ENCODE measurements at places on chromosomes 1 and 21.

DNA sequence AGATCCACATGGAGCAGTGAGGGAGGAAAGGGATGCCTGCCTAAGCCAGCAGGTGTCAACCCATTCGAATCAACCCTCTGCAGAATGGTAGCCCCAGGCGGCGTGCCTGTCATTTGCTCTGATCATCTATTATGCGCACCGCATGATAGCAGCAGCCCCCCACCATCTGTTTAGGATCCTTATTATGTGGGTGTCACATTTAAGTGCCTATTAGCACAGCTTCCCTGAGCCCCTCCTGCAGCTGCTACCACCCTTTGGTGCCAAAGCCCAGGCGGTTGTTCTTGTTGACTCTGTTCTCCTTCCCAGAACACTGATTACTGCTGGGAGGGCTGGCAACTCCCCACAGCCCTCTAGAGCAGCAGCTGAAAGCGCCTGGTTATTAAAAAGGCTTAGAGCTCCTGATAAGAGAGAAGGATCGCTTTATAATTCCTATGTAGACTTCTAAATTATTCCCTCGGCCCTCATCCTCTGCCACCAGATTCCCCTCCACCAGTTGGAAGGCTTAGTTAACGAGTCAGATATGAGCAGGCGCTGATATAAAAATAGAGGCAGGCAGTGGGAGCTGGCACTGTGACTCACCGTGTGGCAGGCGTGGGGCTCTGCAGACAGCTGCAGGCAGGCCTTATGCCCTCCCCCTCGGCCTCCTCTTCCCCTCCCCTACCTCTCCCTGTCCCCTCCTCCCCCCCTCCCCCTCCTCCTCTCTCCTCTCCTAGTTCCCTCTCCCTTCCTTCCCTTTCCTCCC lies 23.0 kb downstream of the ACTA1 start:
- peaks cover 22% of the 10 kb centered on the region for H3K4me1 ChIP-seq
- no peaks in the 10 kb centered on the region for H3K36me3 ChIP-seq
- peak overlapping the region; percentile 75 for H3K4me3 ChIP-seq

- no peaks in the 10 kb centered on the region for H3K36me3 ChIP-seq
- H3K4me3 ChIP-seq = no peak overlapping the region
- peaks cover 12% of the 10 kb centered on the region for H3K27me3 ChIP-seq
- H3K4me1 ChIP-seq = no peaks in the 10 kb centered on the region
- H3K27ac ChIP-seq = no peak overlapping the region
These were observed 17.0 kb upstream of the KCNA10 start for GRCh38 chr1:110535985-110536384.

- no peaks in the 10 kb centered on the region for H3K27me3 ChIP-seq
- DNase-seq = no peak
- H3K27ac ChIP-seq = peak overlapping the region; percentile 86
- peak overlapping the region; percentile 80 for H3K4me3 ChIP-seq
- peaks cover 21% of the 10 kb centered on the region for H3K36me3 ChIP-seq
- H3K4me1 ChIP-seq = peaks cover 84% of the 10 kb centered on the region
These were observed 12.1 kb downstream of the ADARB1 start for GRCh38 chr21:45086337-45086958.

DNA sequence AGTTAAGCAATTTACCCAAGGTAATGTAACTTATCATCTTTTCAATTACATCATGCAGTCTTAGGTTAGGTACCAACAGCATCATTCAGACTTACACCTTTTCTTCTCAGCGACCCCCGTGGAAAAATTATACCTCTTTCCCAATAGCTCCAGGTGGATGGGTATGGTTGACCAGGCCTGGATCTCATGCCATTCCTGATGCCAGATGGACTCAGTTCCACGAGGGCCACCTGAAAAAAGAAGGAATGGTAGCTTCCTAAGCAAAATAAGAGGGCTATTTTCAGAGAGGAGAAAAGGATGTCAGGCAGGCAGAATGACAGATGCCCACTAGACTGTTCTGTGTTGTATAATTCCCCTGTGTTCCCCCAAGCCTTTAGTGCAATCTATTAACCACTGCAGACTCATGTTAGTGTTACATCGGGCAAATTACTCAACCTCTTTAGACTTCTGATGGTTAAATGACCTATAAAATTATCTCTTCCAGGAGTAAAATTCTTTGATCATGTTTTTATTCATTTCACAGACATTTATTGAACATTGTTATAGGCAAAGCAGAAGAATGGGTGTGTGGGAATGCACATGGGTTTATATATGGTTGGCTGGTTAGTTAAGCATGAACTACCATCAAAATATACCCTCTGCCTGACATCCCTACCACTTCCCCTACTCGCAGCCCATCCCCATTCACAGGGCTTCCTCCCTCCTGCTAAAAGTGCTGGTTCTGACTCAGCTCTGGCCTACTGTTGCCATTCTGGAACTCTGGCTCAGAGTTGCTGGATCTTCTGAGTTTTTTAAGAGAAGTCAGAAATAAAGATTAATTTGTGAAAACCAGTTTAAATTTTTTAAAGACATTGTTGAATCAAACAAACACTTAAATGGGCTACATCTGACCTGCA lies 10.6 kb upstream of the MYSM1 start:
- peaks cover 4% of the 10 kb centered on the region for H3K36me3 ChIP-seq
- no peak overlapping the region for H3K27ac ChIP-seq
- peaks cover 28% of the 10 kb centered on the region for H3K27me3 ChIP-seq
- DNase-seq = no peak
- H3K4me1 ChIP-seq = no peaks in the 10 kb centered on the region

All from activated naive CD8-positive, alpha-beta T cell treated with anti-CD3 and anti-CD28 coated beads, Interleukin-2, amount 10 ng/mL, durations not matched to agents 7 days and 5 days (primary cell).